Bronchial epithelial cell (primary cell): ENCODE measurements at places on chromosomes 5 and 9. TPM values are rescaled to one million over a fixed set of nuclear protein-coding genes. Genes with fewer than 3 reads are reported as not detected.

The SEC24A gene
- total RNA-seq: 9.9 and 10.8 TPM in 2 replicates

GRCh38 chr9:7169717-7170389 is 412.1 kb downstream of the KDM4C start:
- no peak for DNase-seq

The RNF180 gene
- 3.6 and 4.5 TPM in 2 replicates for total RNA-seq

GRCh38 chr9:20325008-20325407 is 297.3 kb downstream of the MLLT3 start:
- DNase-seq: no peak

GRCh38 chr5:145562931-145563330 is 272.2 kb downstream of the PRELID2 start:
- DNase-seq: no peak

- peak; percentile 21 for DNase-seq
Measured at GRCh38 chr9:87280421-87280820, 217.2 kb upstream of the DAPK1 start.

- DNase-seq: peak; percentile 71
Measured at GRCh38 chr9:30075451-30076199, 2308.8 kb upstream of the ACO1 start.

DNA sequence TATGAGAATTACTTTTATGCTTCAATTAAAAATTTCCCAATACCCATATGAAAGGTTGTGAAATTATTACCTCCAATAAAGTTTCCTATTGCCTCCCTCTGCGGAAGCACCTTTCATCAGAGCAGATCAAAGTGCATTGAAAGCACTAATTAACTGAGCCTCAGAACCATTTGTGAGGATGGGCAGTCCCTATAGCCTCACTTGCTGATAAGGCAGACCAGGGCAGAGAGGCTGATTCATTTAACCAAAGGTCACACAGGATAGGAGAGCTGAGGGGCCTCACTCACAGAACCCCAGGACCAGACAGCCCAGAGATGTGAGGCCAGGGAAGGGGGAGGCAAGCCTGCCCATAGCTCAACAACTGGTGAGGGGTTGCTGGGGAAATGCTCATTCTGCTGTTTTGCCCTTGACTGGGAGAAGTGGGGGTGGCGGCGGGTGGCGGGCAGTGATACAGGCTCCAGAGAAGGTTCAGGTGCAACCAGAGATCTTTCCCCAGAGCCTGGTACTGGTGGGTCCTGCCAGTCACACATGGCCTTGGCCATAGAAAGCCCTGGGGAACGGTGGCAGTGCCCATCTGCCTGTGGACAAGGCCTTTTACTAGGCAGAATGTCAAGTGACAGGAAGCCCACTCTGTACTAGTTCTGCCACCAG is 57.9 kb downstream of the MACROH2A1 start:
- DNase-seq: no peak

DNA sequence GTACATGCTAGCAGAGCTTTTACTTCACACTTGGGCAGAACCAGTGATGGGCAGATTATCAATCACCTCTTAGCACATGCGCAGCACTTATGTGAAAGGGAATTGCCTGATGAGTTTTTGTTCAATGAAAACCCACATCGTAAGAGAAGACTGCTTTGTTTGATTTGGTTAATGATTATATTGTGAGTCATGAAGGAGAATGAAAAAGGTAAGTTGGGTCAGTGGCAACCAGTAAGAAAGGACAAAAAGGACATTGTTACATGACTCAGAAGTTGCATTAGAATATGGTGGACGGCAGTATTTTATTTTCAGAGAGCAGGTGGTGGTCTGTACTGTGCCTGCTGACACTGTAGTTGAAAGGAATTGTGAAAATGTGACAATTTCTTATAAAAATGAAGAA is 127.4 kb downstream of the AOPEP start:
- DNase-seq: peak; percentile 82
